Stromal cell of bone marrow (primary cell): ENCODE measurements at places on chromosomes 11 and 22.

DNA sequence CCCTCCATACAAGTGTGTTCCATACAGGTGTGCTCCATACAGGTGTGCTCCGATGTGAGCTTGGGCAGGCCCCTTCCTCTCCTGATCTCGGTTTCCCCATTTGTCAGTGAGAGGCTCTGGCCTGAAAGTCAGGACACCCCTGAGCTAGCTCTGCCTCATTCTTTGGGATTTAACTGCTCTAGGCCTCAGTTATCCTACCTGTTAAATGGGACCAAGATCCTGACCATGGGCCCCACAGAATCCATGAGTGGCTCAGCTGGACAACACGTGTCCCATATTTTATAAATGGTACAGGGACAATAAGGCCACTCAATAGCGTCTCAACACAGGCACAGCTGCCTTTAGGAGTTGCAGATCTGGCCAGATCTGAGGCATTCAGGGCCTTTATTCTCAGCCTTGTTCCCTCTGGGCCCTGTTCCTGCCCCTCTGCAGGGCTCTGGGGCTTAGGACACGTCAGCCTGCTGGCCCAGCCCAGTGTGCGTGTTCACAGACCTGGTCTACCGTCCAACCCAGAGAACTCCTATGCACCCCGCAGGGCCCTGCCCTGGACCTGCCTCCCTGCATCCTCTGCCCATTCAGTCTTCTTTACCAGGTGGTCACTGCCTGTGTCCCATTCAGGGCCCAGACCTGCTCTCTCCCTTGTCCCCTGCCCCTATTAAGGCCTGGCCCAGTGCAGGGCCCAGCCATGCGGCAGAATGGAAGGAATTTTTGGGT lies 18.9 kb upstream of the IGLL1 start:
- DNase-seq = no peak

DNA sequence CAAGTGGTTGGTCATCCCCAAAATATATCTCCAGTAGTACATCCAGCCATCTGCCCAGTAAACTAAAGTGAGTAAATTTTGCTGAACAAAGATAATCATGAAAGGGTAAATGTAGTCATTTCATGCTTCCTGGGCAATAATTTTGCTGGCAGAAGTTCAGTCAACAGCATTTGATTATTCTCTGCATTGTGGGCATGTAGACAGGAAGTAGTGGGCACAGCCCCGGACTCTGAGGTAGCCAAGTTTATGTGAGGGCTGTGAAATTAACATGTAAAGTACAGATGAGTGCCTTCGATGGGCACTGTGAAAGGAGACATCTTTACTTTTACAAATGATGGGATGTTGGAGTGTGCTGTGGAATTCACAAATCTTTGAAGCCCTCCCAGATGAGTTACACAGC lies 312.2 kb upstream of the MTNR1B start:
- no peak for DNase-seq

- DNase-seq = no peak
Measured at GRCh38 chr22:42887523-42888507, 30.7 kb upstream of the ARFGAP3 start.

DNA sequence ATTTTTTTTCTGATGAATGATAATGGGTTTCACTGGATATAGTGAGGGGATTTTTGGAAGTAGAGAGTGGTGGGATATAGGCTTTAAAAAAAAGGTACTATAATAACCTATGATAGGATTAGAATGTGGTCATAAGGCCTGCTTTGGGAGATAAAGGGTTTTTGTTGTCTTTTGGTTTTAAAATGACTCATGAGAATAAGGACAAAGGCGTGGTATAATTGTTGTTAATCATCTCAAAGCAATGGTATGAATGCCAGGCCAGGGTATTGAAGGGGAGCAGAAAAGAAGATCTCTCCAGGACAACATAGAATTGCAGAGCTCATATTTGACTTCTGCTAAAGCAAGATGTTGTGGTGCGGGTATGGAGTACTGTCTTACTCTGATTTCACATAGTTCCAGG lies 579.4 kb downstream of the JRKL start:
- no peak for DNase-seq

- DNase-seq = no peak
Measured at GRCh38 chr11:126053415-126054286, 9.0 kb downstream of the CDON start.

- DNase-seq = no peak
Measured at GRCh38 chr22:20741634-20742581, 32.0 kb upstream of the SERPIND1 start.

GRCh38 chr11:85663753-85664614 lies 945 bp downstream of the CREBZF start:
- no peak for DNase-seq

DNA sequence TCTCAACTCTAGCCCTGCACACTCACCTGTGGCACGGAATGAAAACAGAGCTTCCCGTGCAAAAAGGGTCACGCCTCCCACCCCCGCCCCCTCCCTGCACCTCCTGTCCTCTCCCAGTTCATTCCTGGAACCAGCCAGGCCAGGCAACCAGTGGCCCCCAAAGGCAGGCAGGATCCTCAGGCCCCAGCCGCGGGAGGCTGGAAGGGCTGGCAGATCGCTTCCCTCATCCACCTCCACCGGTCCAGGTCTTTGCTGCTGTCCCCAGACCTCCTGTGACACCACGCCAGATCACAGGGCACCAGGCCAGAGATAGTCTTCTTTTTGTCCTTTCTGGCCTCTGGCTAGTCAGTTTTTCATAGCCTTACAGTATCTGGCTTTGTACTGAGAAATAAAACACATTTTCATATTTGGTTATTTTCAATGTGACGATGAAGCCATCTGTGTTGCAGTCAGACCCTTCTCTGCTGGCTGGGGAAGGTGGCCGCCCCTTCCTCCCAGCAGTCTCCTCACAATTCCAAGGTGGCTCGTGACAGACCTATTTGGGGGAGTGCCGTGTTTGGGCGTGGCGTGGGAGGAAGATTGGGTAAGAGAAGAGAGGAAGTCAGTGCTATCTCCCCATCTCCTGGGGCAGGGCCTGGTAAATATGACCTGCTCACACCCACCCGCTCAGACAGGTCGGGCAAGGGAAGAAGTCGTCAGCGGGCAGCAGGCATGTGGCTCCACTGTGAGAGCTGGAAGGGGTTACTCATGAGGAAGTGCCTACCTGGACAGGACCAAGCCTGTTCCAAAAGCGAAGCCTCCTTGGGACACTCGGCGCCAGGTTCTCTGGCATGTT lies 9.1 kb downstream of the SSH3 start:
- DNase-seq = no peak

GRCh38 chr22:30865656-30866055 lies 102.9 kb downstream of the MORC2 start:
- DNase-seq = no peak

DNA sequence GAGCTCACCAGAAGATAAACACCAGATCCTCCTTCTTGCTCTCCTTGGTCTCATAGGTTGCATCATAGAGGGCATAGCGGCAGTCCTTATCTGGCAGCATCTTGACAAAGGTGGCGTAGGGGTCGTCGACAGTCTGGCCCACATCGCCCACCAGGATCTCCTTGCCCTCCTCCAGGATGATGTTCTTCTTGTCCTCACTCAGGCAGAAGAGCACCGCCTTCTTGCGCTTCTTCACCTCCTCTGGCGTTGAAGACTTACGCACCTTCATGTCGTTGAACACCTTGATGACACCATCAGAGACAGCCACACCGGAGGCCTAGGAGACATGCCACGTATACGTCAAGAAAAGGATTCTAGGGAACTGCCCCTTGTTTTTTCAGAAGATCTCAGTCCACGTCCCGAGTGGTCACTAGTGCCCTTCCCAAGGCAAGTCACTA lies 2.0 kb downstream of the CFL1 start:
- DNase-seq = no peak

DNA sequence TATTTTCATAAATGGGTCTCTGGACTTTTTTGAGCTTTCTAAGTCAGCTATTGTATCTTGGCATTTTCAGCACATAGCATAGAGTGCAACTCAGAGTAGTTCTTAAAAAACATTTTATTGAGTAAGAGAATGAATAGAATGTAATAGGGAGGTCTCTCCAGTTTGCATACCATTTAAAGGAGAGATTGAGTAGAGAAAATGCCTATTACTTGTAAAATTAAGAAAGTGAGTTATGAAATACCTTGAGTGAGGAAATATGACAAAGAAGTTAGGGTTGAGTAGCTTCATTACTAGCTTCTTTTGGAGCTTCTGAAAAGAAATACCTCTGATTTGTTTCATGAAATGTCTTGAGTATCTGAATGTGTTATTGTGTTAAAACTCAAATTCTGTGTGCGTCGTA lies 140.0 kb downstream of the AASDHPPT start:
- DNase-seq = no peak

- no peak for DNase-seq
Measured at GRCh38 chr11:102314784-102315183, 2.5 kb upstream of the BIRC3 start.

DNA sequence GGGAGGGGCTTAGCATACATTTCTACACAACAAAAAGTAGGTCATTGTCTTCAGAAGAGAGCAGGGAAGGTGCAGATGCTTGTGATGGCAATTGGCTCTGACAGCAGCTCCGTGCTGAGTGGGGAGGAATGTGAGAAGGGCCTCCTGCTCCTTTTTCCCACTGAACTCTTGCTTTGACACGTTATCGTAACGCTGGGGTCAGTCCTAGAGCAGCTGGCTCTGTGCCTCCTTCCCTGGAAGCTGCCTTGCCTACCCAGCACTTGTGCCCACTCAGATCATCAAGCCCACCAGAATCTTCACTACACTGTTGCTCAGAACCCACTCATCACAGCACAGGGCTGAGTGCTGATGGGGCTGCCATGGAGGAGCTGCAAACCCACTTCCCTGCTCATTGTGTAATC lies 14.9 kb upstream of the NAV2 start:
- DNase-seq = no peak

DNA sequence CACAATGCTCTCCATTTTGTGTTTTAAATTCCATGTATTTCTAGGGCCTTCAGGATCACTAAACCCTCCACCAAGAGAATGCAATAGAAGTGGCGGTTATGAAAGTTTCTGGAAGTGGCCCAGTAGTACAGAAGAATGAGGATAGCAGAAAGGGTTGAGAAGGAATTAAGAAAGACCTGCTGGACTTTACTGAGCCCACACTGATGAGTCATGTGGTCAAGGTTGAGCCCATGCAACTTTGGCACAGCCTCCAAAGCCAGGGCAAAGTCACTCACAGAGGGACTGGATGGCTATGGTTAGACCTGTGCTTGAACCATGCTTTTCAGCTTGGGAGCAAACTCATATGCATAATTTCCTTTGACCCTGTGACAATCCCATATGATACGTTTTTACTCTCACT lies 102.9 kb upstream of the PLET1 start:
- DNase-seq = no peak
